ENCODE measurements at places on chromosomes 5 and 9.

GRCh38 chr5:109656829-109657228 lies 32.9 kb upstream of the MAN2A1 start:
- DNase-seq: peak; percentile 5

- DNase-seq: no peak
Observed at GRCh38 chr9:97502222-97502983, 937 bp downstream of the TMOD1 start.

DNA sequence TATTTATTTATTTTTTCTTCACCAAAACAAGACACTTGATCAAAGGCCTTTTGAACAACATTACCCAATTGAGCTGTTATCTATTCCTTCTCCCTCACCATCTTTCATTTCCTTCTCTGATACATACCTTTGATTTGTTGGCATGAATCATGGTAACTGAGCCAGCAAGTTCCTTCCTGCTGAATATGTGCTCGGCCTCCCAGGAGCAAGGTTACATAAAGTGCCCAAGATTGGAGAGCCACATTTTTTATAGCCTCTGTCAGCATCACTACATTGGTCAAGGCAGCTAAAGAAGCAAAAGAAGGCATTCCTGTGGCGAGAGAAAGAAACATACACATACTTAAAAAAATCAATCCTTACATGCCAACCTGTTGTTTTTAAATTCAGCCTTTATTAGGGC lies 369.6 kb downstream of the CYLC2 start:
- DNase-seq: no peak

DNA sequence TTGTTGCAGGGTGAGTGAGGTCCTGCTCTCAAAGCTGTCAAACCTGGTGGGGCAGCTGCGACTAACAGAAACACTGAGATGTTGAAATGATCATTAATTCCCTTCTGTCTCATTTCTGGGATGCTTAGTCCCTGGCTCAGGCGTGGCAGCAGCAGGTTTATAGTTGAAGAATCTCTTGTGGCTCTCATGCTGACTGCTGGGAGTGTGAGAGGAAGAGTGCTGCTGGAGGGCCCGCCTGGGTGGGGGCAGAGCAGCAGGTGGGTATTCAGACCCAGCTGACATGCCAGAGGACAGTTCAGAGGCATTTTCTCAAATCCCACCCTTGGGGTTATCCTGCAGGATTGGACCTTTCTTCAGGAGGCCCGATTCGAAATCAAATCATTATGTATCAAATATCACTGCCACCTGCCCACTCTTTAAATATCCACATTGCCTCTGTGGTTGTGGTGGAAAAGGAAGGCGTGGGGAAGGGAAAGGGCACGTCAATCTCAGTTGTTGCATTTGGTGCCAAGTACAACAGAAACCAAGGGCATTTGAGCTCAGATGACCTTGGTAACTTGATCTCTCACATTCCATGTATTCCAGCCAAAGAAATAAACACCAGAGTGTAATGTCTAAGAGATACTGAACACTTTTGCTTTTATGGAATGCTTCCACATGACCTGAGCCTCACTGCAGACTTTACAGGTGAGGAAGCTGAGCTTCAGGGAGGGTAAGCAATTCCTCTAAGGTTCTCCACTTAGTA lies 224.3 kb downstream of the AOPEP start:
- no peak for DNase-seq

GRCh38 chr5:55913466-55914413 lies 62.6 kb downstream of the IL31RA start:
- no peak for DNase-seq

GRCh38 chr5:160199410-160199911 lies 29.8 kb upstream of the FABP6 start:
- DNase-seq: peak; percentile 29

- no peak for DNase-seq
Observed at GRCh38 chr9:129539446-129539845, 81.5 kb downstream of the C9orf50 start.

GRCh38 chr5:110968246-110969005 lies 103.1 kb upstream of the TSLP start:
- DNase-seq: no peak

GRCh38 chr5:68924481-68925145 lies 169.2 kb upstream of the SLC30A5 start:
- DNase-seq: no peak

- no peak for DNase-seq
Observed at GRCh38 chr9:76181020-76181641, 213.1 kb downstream of the RFK start.

DNA sequence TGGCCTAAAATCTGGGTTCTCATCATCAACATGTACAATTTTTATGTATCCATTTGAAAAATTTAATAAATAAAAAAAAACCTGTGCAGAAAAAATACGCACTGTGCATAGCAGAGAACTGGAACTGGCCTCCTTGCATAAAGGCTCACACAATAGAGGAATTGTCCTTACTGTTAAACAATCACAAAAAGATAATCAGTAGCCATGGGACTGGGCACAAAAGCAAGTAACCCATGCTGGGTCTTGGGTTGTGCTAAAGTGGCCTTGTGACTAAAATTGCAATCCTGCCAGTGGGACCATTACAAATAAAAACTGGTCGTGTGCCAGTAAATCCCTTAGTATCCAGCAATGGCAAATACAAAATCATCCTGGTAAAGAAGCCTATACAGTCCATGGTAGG lies 1646.6 kb downstream of the MAT2B start:
- no peak for DNase-seq

- DNase-seq: no peak
Observed at GRCh38 chr5:86546044-86546443, 71.7 kb upstream of the COX7C start.

DNA sequence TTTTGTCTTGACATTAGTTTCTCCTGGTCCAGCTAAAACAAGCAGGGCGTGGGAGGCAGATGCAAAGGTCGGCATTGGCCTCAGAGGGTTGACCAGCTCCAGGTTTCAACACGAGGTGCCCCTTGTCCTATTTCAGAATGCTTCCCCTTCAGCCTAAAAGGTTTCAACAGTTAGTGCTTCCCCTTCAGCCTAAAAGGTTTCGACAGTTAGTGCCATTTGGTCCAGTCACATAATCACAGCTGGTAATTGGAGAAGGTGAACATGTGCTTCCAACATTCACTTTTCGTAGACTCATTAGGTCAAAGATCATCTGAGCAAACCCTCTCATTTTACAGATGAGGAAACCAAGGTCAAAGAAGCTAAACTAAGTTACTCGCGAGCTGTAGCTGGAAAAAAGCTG lies 270.3 kb upstream of the MAP3K1 start:
- DNase-seq: no peak

GRCh38 chr9:124254261-124254682 lies 3.5 kb upstream of the NEK6 start:
- DNase-seq: no peak

GRCh38 chr9:128372188-128372641 lies 1.0 kb downstream of the URM1 start:
- no peak for DNase-seq

GRCh38 chr9:110968096-110968495 lies 70.2 kb downstream of the LPAR1 start:
- DNase-seq: no peak

DNA sequence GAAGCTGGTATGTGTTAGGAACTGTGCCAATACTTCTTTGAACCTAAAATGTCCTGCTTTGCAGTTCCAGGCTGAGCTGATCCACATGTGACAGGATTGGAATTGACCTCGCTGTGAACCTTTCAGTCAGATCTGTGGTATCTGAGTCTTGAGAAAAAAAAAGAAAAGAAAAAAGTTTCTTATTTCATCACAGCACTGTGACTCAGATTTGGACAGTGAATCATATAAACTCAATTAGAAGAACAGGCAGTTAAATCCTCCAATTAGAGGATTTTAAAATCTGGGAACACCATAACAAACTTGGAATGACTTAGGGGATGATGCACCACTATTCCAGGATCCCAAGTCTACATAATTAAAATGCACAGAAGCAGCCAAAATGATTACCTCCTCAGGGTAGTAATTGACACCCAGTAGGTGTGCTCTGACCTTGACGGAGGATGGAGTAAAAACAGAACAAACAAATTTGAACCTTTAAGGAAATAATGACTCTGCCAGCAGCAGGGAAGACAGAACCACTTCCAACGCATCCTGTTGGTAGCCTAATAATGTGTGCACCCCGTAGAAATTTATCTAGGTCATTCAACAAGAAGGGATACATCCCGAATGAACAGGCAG lies 57.8 kb upstream of the RAI14 start:
- DNase-seq: no peak

- DNase-seq: no peak
Observed at GRCh38 chr5:80125962-80126480, 90.9 kb downstream of the THBS4 start.

GRCh38 chr5:133244242-133244641 lies 192.4 kb downstream of the HSPA4 start:
- DNase-seq: no peak

DNA sequence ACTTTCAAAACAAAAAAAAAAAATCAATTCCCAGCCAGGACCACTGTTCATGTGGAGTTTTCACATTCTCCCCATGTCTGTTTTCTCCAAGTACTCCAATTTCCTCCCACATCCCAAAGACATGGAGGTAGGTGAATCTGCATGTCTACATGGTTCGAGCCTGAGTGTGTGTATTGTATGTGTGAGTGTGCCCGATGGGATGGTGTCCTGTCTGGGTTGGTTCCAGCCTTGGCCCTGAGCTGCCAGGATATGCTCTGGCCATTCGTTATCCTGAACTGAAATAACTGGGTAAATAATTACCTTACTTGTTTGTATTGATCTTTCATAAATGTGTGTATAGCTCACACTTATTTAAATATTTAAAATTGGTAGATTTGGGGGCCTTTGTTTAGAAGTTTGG lies 452.3 kb upstream of the RORB start:
- DNase-seq: no peak

- DNase-seq: no peak
Observed at GRCh38 chr5:169811023-169811422, 169.3 kb downstream of the INSYN2B start.

DNA sequence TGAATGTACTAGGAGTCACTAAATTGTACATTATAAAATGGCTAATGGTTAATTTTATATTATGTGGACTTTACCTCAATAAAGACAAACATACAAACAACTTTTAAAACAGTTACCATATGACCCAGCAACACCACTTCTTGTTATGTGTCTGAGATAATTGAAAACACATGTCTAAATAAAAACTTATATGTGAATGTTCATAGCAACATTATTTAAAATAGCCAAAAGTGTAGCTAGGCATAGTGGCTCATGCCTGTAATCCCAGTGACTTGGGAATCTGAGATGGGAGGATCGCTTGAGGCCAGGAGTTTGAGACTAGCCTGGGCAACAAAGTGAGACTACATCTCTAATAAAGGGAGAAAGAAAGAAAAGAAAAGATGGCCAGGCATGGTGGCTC lies 22.9 kb downstream of the SLC35A4 start:
- DNase-seq: no peak

- no peak for DNase-seq
Observed at GRCh38 chr9:135582541-135582940, 21.0 kb downstream of the PAEP start.

- no peak for DNase-seq
Observed at GRCh38 chr5:139696894-139697658, 48.9 kb downstream of the CXXC5 start.

GRCh38 chr5:175655411-175655810 lies 2.5 kb upstream of the HRH2 start:
- DNase-seq: no peak

DNA sequence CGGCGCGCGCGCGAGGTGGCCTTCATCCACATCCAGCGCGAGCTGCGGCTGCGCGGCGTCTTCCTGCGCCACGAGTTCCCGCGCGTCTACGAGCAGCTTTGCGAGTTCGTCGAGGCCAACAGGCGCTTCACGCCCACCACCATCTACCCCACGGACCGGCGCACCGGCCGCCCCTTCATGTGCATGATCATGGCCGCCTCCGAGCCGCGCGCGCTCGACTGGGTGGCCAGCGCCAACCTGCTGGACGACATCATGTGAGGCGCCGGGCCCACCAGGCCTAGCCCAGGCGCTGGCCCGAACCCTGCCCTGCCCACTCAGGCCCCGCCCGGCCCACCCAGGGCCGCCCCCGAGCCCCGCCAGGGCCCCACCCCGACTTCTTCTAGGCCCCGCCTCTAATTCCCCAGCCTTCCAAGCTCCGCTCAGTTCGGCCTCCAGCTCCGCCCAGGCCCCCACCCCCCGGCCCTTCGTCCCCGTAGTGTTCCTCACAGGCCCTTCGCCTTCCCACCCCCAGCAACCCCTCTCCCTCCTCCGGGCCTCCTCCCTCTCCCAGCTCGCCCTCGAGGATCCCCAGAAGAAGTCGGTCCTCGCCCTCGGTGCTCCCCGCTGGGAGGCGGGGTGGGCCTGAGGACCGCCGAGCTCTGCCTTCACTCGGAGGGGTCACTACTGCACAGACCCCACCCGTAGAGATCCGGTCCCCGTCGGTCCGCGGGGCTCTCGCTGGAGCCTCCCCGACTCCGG lies 2.0 kb upstream of the PHPT1 start:
- DNase-seq: no peak

GRCh38 chr9:13063880-13064459 lies 215.5 kb downstream of the MPDZ start:
- DNase-seq: no peak

GRCh38 chr9:131382850-131383729 lies 10.8 kb upstream of the PRRC2B start:
- DNase-seq: no peak

DNA sequence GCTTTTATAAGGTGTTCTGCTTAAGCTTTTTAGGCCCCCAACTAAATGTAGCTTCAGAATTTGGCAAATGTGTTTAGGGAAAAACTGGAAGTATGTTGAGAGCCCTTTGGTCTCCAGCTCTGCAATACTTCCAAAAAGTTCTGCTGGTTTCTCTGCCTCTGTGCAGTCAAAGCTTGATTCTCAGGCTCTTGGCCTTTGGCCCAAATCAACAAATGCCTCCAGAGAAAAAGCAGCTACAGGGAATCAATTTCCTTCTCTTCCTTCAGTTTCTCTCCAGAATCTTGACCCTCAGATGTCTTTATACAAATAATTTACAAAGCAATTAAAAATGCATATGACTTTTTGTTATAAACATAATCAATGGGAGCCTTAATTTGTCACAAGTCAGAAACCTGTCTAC lies 235.7 kb downstream of the COMMD10 start:
- no peak for DNase-seq

DNA sequence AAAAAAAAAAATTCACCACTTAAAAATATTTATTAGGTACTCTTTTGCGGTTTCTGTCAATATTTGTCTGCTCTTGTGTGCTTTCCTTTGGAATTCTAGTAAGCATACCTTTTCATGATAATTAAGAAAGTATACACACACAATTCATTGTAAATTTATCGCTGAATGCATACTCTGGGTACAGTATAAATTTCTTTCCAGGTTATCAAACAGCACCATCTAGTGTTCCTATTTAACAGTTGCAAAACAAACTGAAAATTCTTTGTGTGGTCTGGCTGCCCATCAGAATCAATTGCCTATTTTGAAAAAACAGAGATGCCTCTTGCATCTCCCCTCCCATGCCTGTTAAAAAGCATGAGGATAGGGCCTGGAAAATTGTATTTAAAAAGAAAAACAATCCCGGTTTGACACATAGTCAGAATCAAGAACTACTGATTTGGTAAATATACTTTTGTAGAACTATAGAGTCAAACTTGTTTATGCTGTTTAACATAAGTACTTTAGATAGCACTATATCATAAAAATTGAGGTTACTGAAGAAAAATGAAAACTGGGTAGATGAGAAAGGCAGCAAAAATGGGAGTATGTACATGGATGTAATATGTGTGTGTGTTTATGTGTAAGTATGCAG lies 16.2 kb downstream of the PGGT1B start:
- no peak for DNase-seq

Data from stimulated activated CD8-positive, alpha-beta memory T cell treated with anti-CD3 and anti-CD28 coated beads, Interleukin-15, amount 100 ng/mL, for 4 hours (primary cell).